ENCODE measurements at places on chromosomes 2 and 18. TPM values are rescaled to one million over a fixed set of nuclear protein-coding genes. Genes with fewer than 3 reads are reported as not detected.

The RAB17 gene
- total RNA-seq, result not detected

The FOXI3 gene
- not detected for total RNA-seq

The GCFC2 gene
- total RNA-seq, result 42.0 TPM

GRCh38 chr2:103005393-103005792, 243.6 kb downstream of the TMEM182 start:
- no peak overlapping the region for H3K4me3 ChIP-seq
- no peak overlapping the region for H3K27ac ChIP-seq
- no peak for DNase-seq
- no peaks in the 10 kb centered on the region for H3K4me1 ChIP-seq
- H3K27me3 ChIP-seq, result no peaks in the 10 kb centered on the region

DNA sequence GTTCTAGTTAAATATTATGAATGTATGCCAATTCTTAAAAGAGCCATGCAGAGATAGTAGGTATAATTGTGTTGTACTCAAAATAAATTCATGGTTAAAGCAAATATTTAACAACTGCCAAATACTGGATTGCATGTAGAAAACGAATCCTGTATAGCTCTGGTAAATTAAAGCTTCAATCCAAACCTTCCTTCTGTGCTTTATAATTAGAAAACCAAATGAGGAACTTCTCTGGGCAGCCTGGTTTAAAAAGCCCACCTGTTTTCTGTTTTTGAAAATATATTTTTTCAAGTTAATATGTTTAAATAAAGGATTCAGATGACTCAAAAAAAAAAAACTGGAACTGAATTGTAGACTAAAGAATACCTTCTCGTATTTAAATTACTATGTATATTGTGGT, 48.3 kb upstream of the ITGA4 start:
- H3K36me3 ChIP-seq, result peaks cover 21% of the 10 kb centered on the region
- no peak overlapping the region for H3K4me3 ChIP-seq
- no peak overlapping the region for H3K27ac ChIP-seq
- peaks cover 5% of the 10 kb centered on the region for H3K4me1 ChIP-seq

GRCh38 chr2:36520431-36520830, 77.5 kb downstream of the FEZ2 start:
- no peak overlapping the region for H3K27ac ChIP-seq
- H3K36me3 ChIP-seq, result peaks cover 4% of the 10 kb centered on the region
- no peaks in the 10 kb centered on the region for H3K4me1 ChIP-seq
- no peak for DNase-seq
- no peak overlapping the region for H3K4me3 ChIP-seq

GRCh38 chr2:106885971-106886915, at the start of gene ST6GAL2:
Gene ST6GAL2 (minus strand): TSS chr2:106886167. CDS start chr2:106843977, 42,190 bp downstream.
- no peaks in the 10 kb centered on the region for H3K4me1 ChIP-seq
- peaks cover 31% of the 10 kb centered on the region for H3K27me3 ChIP-seq
- no peaks in the 10 kb centered on the region for H3K36me3 ChIP-seq
- DNase-seq, result no peak
- no peak within 1 kb of the TSS for H3K27ac ChIP-seq

GRCh38 chr2:90077948-90078347, 1386.5 kb downstream of the RPIA start:
- H3K27me3 ChIP-seq, result no peaks in the 10 kb centered on the region
- no peak overlapping the region for H3K4me3 ChIP-seq
- no peak for DNase-seq
- H3K4me1 ChIP-seq, result no peaks in the 10 kb centered on the region

DNA sequence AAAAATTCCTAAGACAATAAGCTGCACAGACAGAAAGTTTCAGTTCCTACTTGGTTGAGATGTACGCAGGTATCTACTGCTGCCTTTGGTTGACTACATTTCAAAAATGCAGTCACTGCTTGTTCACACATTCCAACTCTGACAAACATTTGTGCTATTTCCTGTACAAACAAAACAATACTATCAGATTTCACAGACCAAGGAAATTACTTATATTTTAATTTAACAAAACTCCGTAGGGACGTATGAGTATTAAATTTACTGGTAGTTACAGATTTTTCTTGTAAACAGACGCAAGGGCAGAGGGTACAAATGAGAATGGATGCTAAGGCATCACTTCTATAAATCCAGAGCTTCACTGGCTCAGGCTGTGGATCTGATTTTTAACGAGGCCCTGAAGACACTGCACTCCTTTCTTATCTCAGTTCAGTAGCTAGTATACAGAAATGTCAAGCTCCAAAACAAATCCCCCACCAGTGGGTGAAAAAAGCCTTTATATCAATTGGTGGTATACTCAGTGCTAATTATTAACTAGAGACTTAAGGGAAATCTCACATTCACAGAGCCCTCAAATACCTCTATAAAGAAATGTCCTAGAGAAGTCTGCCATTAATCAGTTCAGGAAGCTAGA, 31.7 kb upstream of the TTC32 start:
- no peak overlapping the region for H3K4me3 ChIP-seq
- H3K4me1 ChIP-seq, result no peaks in the 10 kb centered on the region
- H3K27ac ChIP-seq, result no peak overlapping the region
- DNase-seq, result peak; percentile 31

- no peaks in the 10 kb centered on the region for H3K36me3 ChIP-seq
- no peak overlapping the region for H3K27ac ChIP-seq
- no peaks in the 10 kb centered on the region for H3K27me3 ChIP-seq
- DNase-seq, result no peak
- no peak overlapping the region for H3K4me3 ChIP-seq
These were observed 224.2 kb upstream of the CXCR4 start for GRCh38 chr2:136342138-136342537.

DNA sequence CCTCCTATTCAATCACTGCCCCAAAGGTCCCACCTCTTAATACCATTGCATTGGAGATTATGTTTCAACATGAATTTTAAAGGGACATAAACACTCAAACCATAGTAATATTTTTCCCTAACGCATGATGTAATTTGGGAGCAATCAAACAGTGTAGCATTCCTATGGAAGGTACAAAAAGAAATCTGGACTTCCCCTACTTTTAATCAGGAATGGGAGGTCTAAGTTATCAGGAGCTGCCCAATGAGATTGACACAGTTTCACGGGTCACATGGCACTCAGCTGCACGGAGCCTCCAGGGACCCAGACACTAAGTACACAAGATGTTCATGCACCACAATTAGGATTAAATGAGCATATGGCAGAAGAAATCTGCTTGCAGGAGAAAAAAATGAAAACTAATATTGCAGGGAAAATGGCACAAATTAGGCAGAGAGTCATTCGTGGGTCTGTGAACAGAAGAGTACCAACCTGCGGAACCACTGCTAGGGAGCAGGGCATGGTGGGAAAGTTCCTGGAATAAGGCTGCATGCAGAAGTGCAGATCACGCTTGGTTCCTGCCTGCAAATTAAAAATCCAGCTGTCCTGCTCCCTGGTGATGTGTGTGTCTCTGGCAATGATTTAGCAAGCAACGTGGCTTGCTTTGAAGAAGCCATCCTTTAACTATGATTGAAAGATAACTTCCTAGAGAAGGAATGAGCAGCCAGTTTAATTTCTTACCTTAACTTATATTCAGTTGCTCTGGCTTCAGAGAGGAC, 326.6 kb upstream of the ID2 start:
- H3K27ac ChIP-seq, result no peak overlapping the region
- no peak for DNase-seq
- H3K4me3 ChIP-seq, result no peak overlapping the region
- H3K27me3 ChIP-seq, result peaks cover 9% of the 10 kb centered on the region
- H3K36me3 ChIP-seq, result no peaks in the 10 kb centered on the region
- H3K4me1 ChIP-seq, result peaks cover 4% of the 10 kb centered on the region

GRCh38 chr2:197986977-197987376, 182.6 kb downstream of the PLCL1 start:
- H3K27me3 ChIP-seq, result no peaks in the 10 kb centered on the region
- H3K4me3 ChIP-seq, result no peak overlapping the region

DNA sequence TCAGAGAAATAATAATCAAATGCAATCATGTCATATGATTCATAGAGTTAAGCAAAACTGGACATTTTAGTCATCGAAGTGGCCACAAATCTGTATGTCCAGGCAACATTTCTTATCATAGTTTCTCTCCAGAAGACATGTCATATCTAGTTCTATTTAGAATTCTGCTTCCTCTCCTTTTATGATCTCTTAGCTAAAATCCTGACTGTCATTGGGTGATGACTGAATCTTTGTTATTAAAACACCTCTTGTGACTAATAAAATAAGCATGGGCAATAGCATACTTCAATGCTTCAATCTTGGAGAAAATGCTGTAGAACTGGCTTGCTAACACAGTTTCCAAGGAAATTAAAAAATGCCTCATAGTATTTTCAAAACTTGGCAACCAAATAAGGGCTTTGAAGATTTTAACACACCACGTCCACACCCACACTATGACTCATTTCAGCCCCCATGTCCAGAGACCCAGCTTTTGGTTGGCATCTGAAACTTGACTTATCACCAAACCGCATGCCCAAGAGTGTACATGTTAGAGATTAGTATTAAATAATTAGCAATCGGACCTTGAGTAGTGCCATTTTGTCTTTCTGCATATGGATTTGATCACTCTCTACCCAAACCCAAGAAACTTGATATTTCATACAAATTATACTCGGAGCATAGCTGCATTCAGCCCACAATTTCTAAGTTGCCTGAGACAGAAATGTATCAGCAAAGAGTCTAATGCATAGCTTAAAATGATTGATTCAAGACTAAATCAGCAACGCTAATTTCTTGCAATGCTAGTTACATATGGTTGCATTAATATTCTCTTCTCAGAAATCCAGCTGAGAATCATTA, 106.5 kb upstream of the ETAA1 start:
- DNase-seq, result no peak
- H3K4me1 ChIP-seq, result no peaks in the 10 kb centered on the region
- no peaks in the 10 kb centered on the region for H3K36me3 ChIP-seq
- H3K27me3 ChIP-seq, result no peaks in the 10 kb centered on the region
- H3K27ac ChIP-seq, result no peak overlapping the region
- no peak overlapping the region for H3K4me3 ChIP-seq

- no peaks in the 10 kb centered on the region for H3K4me1 ChIP-seq
- peaks cover 23% of the 10 kb centered on the region for H3K36me3 ChIP-seq
- H3K27ac ChIP-seq, result no peak overlapping the region
- H3K27me3 ChIP-seq, result no peaks in the 10 kb centered on the region
These were observed 35.4 kb upstream of the TMEM182 start for GRCh38 chr2:102726128-102727087.
